ENCODE measurements at places on chromosomes 1 and 21. TPM values are rescaled to one million over a fixed set of nuclear protein-coding genes. Genes with fewer than 3 reads are reported as not detected.
A peak's percentile ranks its signal among the peaks of the same experiment; 100 is the strongest.

Gene LYSMD1
- total RNA-seq, result 15.5 TPM

Gene KRTAP19-1
- total RNA-seq, result not detected

DNA sequence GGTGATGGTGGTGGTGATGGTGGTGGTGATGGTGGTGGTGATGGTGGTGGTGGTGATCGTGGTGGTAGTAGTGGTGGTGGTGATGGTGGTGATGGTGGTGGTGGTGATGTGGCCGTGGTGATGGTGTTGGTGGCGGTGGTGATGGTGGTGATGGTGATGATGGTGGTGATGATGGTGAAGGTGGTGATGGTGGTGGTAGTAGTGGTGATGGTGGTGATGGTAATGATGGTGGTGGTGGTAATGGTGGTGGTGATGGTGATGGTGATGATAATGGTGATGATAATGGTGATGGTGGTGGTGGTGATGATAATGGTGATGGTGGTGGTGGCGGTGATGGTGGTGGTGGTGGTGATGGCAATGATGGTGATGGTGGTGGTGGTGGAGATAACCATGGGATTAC lies 6.8 kb upstream of the COL6A2 start:
- H3K36me3 ChIP-seq, result no peaks in the 10 kb centered on the region
- DNase-seq, result peak; percentile 61
- H3K4me1 ChIP-seq, result peaks cover 55% of the 10 kb centered on the region

DNA sequence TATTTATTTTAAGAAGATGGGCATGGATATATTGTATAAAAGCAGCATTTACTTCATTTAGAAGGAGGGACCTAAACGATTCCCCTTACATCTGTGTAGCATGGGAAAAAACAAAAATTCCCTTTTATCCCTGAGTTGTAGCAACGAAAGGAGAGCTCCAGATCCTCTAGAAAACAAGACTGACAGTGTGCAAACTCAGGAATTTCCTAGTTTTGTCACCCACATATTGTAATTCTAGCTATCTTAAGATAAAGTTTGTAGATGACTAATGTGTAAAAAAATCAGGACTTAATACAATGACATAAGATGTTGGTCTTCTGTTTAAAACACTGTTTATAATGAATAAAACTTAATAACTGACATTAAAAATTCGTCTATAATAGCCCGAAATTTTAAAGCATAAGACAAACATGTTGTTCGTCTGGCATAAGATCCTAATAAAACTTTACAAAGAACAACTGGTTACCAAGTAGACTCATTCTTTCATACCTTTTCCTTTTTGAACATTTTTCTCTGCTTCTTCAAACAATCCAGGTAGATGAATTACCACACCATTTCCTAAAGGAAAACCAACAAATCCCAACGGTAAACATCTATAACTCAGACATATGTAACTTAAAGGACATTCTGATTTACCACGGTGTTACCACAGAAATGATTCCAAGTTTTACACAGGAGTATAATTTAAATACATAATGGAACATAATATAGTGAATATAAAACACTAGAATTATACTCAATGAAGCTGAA lies 15.2 kb downstream of the ADSS2 start:
- no peaks in the 10 kb centered on the region for H3K36me3 ChIP-seq
- H3K27ac ChIP-seq, result no peak overlapping the region
- H3K4me1 ChIP-seq, result peaks cover 6% of the 10 kb centered on the region

- H3K4me1 ChIP-seq, result peaks cover 11% of the 10 kb centered on the region
- no peak overlapping the region for H3K4me3 ChIP-seq
- H3K27ac ChIP-seq, result no peak overlapping the region
Measured at GRCh38 chr1:38833146-38833545, 26.4 kb downstream of the RRAGC start.

- H3K27ac ChIP-seq, result no peak overlapping the region
- DNase-seq, result no peak
- peaks cover 97% of the 10 kb centered on the region for H3K36me3 ChIP-seq
- H3K27me3 ChIP-seq, result no peaks in the 10 kb centered on the region
- H3K4me1 ChIP-seq, result no peaks in the 10 kb centered on the region
Measured at GRCh38 chr1:9735800-9736199, 84.3 kb downstream of the PIK3CD start.

- no peaks in the 10 kb centered on the region for H3K27me3 ChIP-seq
- no peak for DNase-seq
- H3K4me1 ChIP-seq, result no peaks in the 10 kb centered on the region
- H3K4me3 ChIP-seq, result no peak overlapping the region
- no peaks in the 10 kb centered on the region for H3K36me3 ChIP-seq
Measured at GRCh38 chr1:171753685-171754352, 12.0 kb upstream of the VAMP4 start.

GRCh38 chr1:151867321-151867720 lies 13.8 kb upstream of the THEM5 start:
- H3K27ac ChIP-seq, result no peak overlapping the region
- no peaks in the 10 kb centered on the region for H3K27me3 ChIP-seq
- H3K36me3 ChIP-seq, result no peaks in the 10 kb centered on the region

DNA sequence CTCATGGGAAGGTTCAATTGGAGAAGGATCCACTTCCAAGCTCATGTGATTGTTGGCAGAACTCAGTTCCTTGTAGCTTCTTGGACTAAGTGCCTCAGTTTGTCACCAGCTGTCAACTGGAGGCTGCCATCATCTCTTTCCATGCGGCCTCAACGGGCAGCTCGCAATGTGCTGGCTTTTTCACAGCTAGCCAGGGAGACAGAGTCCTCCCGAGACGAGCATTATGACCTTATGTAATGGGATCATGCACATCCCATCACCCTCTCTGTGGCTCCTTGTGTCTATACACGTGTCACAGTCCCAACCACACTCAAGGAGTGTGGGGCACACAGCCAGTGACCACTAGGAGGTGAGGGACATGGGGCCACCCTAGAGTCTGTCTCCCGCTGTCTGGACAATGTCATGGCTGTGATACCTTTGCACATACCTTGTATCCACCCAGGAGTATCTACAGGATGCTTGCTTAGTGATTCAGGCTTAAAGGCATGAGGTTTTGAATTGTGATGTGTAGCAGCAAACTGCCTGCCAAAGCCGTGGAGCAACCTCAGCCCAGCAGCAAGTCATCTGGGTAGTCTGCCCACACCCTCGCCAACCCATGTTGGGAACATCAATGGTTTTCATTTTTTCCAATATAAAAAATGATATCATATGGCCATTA lies 3.9 kb upstream of the KRTAP10-6 start:
- no peak for DNase-seq
- H3K4me3 ChIP-seq, result no peak overlapping the region
- no peak overlapping the region for H3K27ac ChIP-seq
- H3K4me1 ChIP-seq, result no peaks in the 10 kb centered on the region
- peaks cover 4% of the 10 kb centered on the region for H3K27me3 ChIP-seq

- H3K27me3 ChIP-seq, result no peaks in the 10 kb centered on the region
- no peaks in the 10 kb centered on the region for H3K36me3 ChIP-seq
- H3K4me3 ChIP-seq, result peak overlapping the region; percentile 80
- no peak for DNase-seq
- H3K4me1 ChIP-seq, result peaks cover 43% of the 10 kb centered on the region
- peak overlapping the region; percentile 95 for H3K27ac ChIP-seq
Measured at GRCh38 chr1:53945183-53945432, 391 bp downstream of the IFT25 start.

DNA sequence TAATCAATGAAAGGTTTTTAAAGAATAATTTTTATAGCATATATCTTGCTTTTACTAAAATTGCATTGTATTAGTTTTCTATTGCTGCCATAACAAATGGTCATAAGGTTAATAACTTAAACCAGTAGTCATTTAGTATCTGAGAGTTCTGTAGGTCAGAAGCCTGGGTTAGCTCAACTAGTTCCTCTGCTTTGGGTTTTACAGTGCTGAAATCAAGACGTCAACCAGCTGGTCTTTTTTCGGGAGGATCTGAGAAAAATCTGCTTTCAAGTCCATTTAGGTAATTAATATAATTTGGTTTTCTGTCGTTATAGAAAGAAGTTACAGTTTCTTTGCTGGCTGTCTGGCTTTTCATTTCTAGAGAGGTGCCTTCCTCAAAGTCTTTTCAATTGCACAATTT lies 577.7 kb downstream of the MRPL39 start:
- no peak overlapping the region for H3K27ac ChIP-seq
- no peaks in the 10 kb centered on the region for H3K36me3 ChIP-seq
- no peak for DNase-seq
- H3K27me3 ChIP-seq, result no peaks in the 10 kb centered on the region
- H3K4me3 ChIP-seq, result no peak overlapping the region
- no peaks in the 10 kb centered on the region for H3K4me1 ChIP-seq

DNA sequence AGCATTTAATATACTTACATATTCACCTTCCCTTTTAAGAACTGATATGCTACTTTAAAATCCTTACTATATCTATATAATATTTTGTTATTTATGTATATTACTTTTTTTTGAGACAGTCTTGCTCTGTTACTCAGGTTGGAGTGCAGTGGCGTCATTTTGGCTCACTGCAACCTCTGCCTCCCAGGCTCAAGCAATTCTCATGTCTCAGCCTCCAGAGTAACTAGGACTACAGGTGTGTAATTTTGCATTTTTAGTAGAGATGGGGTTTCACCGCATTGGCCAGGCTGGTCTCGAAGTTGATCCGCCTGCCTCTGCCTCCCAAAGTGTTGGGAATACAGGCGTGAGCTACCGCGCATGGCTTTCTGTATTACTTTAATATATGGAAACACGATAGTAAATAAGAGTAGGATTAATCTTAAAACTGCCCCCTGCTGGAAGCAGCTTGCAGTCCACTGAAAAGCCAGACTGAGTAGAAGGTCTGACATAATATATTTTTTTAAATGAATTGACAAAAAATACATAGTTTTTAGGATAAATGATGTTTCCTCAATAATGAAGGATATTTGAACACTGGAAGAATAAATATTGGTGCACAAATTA lies 24.4 kb downstream of the RCAN3 start:
- H3K4me3 ChIP-seq, result no peak overlapping the region
- DNase-seq, result no peak
- no peak overlapping the region for H3K27ac ChIP-seq
- H3K36me3 ChIP-seq, result peaks cover 7% of the 10 kb centered on the region
- H3K4me1 ChIP-seq, result no peaks in the 10 kb centered on the region

- no peaks in the 10 kb centered on the region for H3K4me1 ChIP-seq
- DNase-seq, result no peak
- no peak overlapping the region for H3K4me3 ChIP-seq
- no peaks in the 10 kb centered on the region for H3K36me3 ChIP-seq
- no peak overlapping the region for H3K27ac ChIP-seq
- H3K27me3 ChIP-seq, result no peaks in the 10 kb centered on the region
Measured at GRCh38 chr1:153906396-153906795, 16.4 kb downstream of the GATAD2B start.
